ENCODE measurements at places on chromosomes 16 and 17.

GRCh38 chr16:53936052-53936451 lies 232.1 kb downstream of the FTO start:
- DNase-seq, result no peak

GRCh38 chr17:8125947-8126490 lies 2.1 kb upstream of the HES7 start:
- no peak for DNase-seq

DNA sequence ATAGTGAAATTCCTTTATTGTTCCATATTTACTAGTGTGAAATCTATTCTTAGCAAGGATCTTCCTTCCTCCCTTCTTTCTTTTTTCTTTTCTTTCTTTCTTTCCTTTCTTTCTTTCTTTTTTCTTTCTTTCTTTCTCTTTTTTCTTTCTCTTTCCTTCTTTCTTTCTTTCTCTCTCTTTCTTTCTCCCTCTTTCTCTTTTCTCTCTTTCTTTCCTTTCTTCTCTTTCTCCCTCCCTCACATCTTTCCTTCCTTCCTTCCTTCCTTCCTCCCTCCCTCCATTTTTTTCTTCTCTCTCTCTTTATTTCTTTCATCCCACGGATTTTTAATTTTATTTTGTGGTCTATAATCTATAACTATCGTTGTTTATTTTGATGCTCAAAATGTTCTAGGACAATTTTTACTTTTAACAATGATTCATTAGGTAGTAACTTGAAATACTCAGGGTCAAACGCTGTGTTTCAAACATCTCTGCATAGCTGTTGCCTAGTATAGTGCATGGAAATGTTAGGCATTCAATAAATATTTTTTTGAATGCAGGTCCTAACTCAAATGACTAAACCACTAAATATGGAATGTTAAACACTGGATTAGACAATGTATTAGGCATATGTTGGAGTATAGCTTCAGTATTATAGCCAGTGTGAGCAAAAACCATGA lies 178.3 kb downstream of the MAP2K6 start:
- DNase-seq, result no peak

DNA sequence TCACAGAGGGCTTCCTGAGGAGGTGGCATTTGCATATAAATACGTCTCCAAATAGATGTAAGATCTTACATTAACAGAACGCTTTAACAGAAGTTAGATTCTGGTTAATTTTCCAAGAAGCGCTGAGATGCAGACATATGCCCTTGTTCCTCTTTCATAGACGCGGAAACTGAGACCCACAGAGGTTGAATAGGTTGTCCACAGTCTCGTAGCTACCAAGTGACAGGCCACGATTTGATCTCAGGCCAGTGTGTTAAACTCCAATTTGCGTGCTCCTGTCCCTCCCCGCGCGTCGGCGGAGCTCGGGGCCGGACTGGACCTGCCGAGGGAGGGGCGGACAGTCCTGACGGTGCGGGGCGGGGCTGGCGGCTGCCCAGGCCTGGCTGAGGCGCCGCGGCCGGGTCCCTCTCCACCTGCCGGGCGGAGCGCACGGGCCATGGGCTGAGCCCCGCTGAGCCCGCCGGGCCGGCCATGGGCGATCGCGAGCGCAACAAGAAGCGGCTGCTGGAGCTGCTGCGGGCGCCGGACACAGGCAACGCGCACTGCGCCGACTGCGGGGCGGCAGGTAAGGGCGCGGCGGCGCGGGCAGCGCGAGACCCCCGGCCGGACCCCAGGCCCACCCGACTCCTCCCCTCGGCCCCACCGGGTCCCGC lies at the start of gene ADAP2:
Gene ADAP2 (plus strand): TSS at position 402 of the 653 bp plus-strand sequence. CDS start 70 bp downstream, at position 472.
- no peak for DNase-seq

- no peak for DNase-seq
Observed at GRCh38 chr17:20028443-20028842, 19.3 kb downstream of the SPECC1 start.

- DNase-seq, result no peak
Observed at GRCh38 chr17:36812762-36813161, 124.5 kb upstream of the LHX1 start.

GRCh38 chr17:56023851-56024250 lies 129.4 kb upstream of the ANKFN1 start:
- DNase-seq, result no peak

GRCh38 chr16:70708366-70709246 lies 22.8 kb upstream of the MTSS2 start:
- DNase-seq, result no peak

- no peak for DNase-seq
Observed at GRCh38 chr16:47026492-47026891, 53.0 kb upstream of the DNAJA2 start.
